H9 (cell line): ENCODE measurements at places on chromosomes 7 and 10. TPM values are rescaled to one million over a fixed set of nuclear protein-coding genes. Genes with fewer than 3 reads are reported as not detected.

DNA sequence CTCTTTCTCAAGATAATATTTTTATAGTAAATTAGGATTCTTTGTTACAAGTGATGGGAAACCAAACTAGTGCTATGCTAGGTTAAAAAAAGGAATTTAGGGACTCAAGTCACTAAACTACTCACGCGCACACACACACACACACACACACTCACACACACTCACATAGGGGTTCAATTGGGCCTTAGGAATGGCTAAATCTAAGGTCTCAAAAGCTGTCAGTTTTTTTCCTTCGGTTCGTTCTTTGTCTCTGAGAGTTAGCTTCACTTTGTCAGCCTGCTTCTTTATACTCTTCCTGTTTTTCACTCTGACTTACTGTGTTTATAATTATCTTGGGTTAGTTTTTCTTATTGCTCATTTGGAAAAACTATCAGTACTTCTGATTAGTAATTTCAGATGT, 138.9 kb downstream of the ADK start:
- no peak overlapping the region for H3K4me3 ChIP-seq
- H3K36me3 ChIP-seq: no peaks in the 10 kb centered on the region
- DNase-seq: no peak
- H3K27me3 ChIP-seq: no peaks in the 10 kb centered on the region
- H3K27ac ChIP-seq: no peak overlapping the region
- no peaks in the 10 kb centered on the region for H3K4me1 ChIP-seq

- H3K4me1 ChIP-seq: no peaks in the 10 kb centered on the region
- peaks cover 2% of the 10 kb centered on the region; the same call in 2 of the 3 replicates for H3K36me3 ChIP-seq
- no peak overlapping the region for H3K4me3 ChIP-seq
Measured at GRCh38 chr7:151317936-151318335, 23.7 kb upstream of the NUB1 start.

GRCh38 chr7:47300472-47301104, 281.3 kb downstream of the TNS3 start:
- H3K27me3 ChIP-seq: no peaks in the 10 kb centered on the region
- no peak overlapping the region for H3K27ac ChIP-seq
- H3K4me1 ChIP-seq: no peaks in the 10 kb centered on the region
- no peak for DNase-seq

DNA sequence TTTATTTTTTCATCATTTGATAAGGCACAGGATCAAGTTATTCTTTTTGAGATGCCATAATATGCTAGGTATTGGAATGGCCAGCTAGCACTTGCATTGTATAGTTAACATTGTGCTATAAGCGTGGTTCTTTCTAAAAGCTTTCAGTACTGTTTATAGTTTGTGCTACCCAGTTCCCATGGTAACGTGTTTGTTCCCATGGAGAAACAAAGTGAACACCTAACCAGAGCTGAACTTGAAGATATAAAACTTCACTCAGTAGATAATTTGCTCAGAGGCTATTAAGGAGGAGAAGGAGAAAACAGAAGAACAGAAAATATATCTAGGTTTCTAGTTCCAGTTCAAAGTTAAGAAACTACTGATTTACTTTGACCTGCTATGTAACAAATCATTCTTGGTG, 23.6 kb upstream of the ITGB8 start:
- H3K27me3 ChIP-seq: no peaks in the 10 kb centered on the region
- H3K4me1 ChIP-seq: no peaks in the 10 kb centered on the region; the same call in 1 of the 2 replicates
- no peak for DNase-seq
- no peaks in the 10 kb centered on the region for H3K36me3 ChIP-seq
- H3K27ac ChIP-seq: no peak overlapping the region
- H3K4me3 ChIP-seq: no peak overlapping the region

GRCh38 chr7:100153708-100154535, 4.6 kb downstream of the TRAPPC14 start:
- H3K4me3 ChIP-seq: no peak overlapping the region; the same call in 2 of the 3 replicates
- H3K27me3 ChIP-seq: no peaks in the 10 kb centered on the region
- no peak overlapping the region for H3K27ac ChIP-seq
- no peaks in the 10 kb centered on the region; the same call in 1 of the 2 replicates for H3K4me1 ChIP-seq

GRCh38 chr7:43118313-43118712, 5.9 kb downstream of the HECW1 start:
- no peak for DNase-seq
- peaks cover 19% of the 10 kb centered on the region; the same call in 1 of the 2 replicates for H3K4me1 ChIP-seq
- no peak overlapping the region for H3K27ac ChIP-seq
- no peaks in the 10 kb centered on the region for H3K36me3 ChIP-seq

The RBM20 gene
- total RNA-seq: 0.15 and 0.17 TPM in 2 replicates

DNA sequence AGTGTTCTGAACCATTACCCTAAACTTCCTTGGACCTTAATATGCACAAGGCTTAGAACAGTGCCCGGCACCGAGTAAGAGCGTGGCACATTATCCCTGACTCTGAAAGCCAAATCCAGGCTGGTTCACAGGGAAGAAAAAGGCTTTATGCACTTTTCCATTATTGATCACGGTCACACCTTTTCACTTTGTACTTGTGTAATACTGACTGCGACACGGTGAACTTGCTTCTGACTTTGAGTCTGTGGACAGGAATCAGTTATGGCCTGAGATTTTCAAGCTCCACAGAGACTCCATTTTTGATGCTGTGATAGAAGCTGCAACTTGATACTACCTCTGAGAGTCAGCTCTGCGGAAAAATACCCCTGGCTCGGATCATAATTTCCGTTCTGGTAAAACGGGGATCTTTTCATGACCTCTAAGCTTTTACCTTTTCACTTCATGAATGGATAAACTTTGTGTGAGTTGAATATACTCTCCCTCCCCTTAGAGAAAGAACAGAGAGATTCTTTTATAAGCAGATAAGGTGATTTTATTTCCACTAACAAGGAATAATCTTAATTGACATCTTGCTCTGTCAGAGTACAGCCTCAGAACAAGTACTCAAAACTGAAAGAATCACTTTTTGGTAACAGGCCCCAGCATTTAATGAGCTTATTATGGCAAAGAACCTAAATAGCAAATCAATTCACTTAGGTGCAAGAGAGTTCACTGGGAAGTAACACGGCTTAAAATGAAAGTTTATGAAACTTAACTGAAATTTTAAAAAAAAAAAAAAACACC, 88.8 kb downstream of the ELMO1 start:
- H3K36me3 ChIP-seq: no peaks in the 10 kb centered on the region; the same call in 2 of the 3 replicates
- H3K27me3 ChIP-seq: no peaks in the 10 kb centered on the region
- no peak for DNase-seq
- H3K4me3 ChIP-seq: no peak overlapping the region

The PILRA gene
- total RNA-seq: 3.2 and 3.3 TPM in 2 replicates

- H3K36me3 ChIP-seq: no peaks in the 10 kb centered on the region
- H3K4me3 ChIP-seq: peak overlapping the region; percentile 82
- no peak overlapping the region for H3K27ac ChIP-seq
- H3K27me3 ChIP-seq: peaks cover 17% of the 10 kb centered on the region; the same call in 1 of the 2 replicates
Measured at GRCh38 chr10:21514129-21514817, 11.2 kb downstream of the SKIDA1 start.

The CEP55 gene
- 16.1 and 17.8 TPM in 2 replicates for total RNA-seq

The PLXDC2 gene
- 34.1 and 38.7 TPM in 2 replicates for total RNA-seq

GRCh38 chr7:42495256-42495655, 258.2 kb upstream of the GLI3 start:
- no peak for DNase-seq
- H3K27ac ChIP-seq: no peak overlapping the region
- no peaks in the 10 kb centered on the region for H3K27me3 ChIP-seq
- no peak overlapping the region for H3K4me3 ChIP-seq

The PNLIP gene
- total RNA-seq: not detected in 2 replicates

DNA sequence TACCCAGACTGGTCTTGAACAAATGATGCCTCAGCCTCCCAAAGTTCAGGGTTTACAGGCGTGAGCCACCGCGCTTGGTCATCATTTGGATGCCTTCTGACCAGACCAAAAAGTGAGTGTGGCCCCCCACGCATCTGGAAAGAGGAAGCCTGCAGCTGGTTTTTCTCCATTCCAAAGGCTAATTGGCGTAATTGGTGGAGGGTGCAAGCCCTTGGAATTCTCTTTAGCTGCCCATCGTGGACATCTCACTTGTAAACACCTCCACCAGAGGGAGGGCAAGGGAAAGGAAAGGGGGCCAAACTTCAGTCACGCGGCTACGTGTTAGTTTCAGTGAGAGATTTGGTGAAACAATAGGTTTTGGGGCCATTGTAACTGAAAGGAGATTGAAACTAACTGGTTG, 4.1 kb upstream of the ARHGAP21 start:
- no peaks in the 10 kb centered on the region for H3K27me3 ChIP-seq
- no peaks in the 10 kb centered on the region for H3K36me3 ChIP-seq
- no peaks in the 10 kb centered on the region; the same call in 1 of the 2 replicates for H3K4me1 ChIP-seq
- peak; percentile 42 for DNase-seq
- no peak overlapping the region for H3K27ac ChIP-seq

- no peaks in the 10 kb centered on the region for H3K27me3 ChIP-seq
- no peak overlapping the region for H3K4me3 ChIP-seq
- DNase-seq: no peak
- H3K27ac ChIP-seq: no peak overlapping the region
- H3K4me1 ChIP-seq: no peaks in the 10 kb centered on the region
Measured at GRCh38 chr10:4691301-4691700, 134.7 kb upstream of the AKR1E2 start.

DNA sequence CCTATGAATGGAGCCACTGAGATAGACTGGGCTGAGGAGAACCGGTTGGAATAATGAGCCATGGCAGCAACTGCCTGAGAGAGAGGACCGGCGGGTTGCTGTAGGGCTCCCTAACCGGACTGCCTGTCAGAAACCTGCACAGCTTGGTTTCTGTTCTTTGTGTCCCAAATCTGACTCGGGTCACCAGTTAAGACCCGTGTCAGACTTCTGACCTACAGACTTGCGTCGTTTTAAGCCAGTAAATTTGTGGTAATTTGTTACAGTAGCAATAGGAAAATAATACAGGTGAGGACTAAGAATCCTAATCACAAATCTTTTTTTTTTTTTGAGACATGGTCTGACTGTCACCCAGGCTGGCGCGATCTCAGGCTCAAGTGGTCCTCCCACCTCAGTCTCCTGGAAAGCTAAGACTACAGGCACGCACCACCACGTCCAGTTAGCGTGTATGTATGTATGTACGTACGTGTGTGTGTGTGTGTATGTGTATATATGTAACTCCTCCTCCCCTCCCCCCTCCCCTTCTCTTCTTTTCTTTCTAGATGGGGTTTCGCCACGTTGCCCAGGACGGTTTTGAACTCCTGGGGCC, 672 bp upstream of the DDX56 start:
- no peaks in the 10 kb centered on the region for H3K4me1 ChIP-seq
- no peak for DNase-seq
- no peak overlapping the region for H3K27ac ChIP-seq
- H3K36me3 ChIP-seq: peaks cover 66% of the 10 kb centered on the region

- no peaks in the 10 kb centered on the region for H3K36me3 ChIP-seq
- H3K4me3 ChIP-seq: no peak overlapping the region
Measured at GRCh38 chr7:38368191-38368605, 94.8 kb upstream of the TARP start.

GRCh38 chr10:103262229-103262628, 14.7 kb upstream of the INA start:
- H3K27ac ChIP-seq: no peak overlapping the region
- H3K27me3 ChIP-seq: no peaks in the 10 kb centered on the region
- no peaks in the 10 kb centered on the region for H3K4me1 ChIP-seq
- H3K36me3 ChIP-seq: peaks cover 14% of the 10 kb centered on the region
